Frontal cortex (tissue), 4 donors: ENCODE measurements at places on chromosomes 3 and 15.

GRCh38 chr15:74438721-74439316 lies 5.1 kb upstream of the SEMA7A start:
- DNase-seq, result peak; percentile 73

DNA sequence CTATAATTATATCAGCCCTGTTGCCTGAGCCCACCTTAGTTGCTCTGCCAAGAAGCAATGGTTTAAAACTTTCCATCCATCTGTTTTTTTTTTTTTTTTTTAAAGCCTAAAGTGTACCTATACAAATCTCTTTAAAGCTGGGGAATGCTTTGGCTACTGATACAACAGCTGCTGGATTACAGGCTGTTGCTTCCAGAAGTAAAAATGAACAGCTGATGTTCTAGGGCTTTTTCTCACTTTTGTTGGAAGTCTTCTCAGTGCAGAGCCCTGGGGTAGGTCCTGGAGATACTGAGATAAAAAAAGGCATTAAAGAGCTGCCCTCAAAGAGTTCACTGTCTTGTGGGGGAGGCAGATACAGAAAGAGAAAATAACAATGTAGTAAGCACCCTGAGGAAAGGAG lies 218.1 kb downstream of the NLGN1 start:
- DNase-seq, result no peak

DNA sequence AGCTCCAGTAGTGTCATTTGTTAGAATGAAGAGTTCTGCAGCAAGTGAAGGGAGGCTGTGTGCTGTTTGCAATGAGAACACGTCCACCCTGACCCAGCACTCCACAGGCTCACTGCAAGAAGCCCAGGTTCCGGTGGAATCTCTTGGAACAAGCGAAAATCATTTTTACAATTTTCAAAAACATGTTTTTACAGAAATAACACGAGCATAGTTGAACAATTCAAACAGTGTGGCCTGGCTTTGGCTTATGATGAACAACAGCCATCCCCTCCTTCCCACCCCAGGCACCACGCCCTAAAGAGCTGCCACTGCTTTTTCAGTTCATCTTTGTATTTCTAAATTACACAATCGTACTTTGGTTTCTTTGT lies 59.5 kb upstream of the KY start:
- DNase-seq, result no peak

GRCh38 chr3:107241217-107241616 lies 136.0 kb upstream of the CCDC54 start:
- no peak for DNase-seq

- no peak for DNase-seq
These were observed 75.5 kb downstream of the TOP2B start for GRCh38 chr3:25589104-25589782.

DNA sequence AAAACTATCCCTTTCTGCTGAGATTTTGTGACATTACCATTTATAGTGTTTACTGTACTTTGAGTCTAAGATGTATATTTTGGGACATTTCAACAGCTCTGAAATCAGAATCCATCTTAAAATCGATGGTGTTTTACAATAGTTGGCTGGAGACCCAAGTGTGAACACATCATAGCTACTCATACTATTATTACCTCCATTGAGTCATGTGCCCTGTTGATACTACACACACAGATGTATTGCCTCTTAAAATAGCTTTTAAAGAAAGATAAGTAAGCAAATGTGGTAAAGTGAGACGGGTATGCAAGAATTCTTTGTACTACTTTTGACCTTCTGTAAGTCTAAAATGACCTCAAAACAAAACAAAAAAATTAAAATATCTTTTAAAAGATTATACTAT lies 6.7 kb downstream of the LMOD3 start:
- no peak for DNase-seq

DNA sequence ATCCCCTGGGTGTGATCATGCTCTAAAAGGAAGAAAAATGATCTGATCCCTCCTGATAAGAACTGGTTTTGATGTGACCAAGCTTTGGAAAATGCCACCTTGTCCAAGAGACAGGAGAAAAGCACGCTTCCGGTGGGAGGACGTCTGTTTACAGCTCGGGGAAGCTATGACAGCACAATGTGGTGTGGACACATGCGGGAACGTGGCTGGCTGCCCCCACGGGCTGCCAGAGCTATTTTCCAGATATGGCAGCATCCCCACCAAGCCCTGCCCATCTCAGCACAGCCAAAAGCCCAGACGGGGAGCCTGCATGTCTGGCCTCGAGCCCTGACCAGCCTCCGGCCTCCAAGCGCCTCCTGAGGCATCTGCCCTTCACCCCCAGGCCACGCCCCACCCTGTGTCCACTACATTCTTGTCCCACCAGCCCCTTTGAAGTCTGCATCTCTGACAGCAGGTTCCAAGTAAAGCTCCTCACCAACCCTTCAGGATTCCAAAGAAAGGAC lies 63.2 kb upstream of the HRH1 start:
- DNase-seq, result no peak

DNA sequence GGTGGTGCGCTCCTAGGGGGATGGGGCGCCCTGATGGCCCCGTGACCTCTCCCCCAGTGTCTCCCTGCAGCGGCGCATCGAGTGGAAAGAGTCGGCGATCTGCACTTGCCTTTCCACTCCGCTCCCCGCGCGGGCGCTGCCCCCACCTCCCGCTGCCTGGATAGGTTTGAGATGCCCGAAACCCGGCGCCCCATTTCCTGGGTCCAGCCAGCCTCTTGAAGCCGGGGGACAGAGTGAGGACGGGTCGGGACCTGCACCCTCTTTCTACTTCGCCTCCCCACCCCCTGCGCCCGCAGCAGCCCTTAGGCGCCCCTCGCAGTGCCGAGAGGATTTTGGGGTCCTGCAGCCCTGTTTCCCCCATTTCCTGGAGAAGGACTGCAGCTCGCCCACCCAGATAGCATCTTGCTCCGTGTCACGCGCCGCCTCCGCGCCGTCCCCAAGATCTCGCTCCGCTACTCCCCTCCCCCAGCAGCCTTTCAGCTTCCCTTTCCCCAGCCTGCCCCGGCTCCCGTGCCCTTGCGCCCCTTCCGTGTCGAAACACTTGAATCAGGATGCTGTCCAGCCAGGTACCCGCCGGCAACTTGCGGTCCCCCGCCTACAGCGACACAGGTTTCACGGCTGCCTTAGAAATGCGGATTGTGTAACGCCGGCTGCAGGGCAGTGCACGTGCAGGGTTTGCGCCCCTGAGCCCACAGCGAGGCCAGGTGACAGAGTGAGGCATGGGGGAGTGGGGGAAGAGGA lies 519 bp downstream of the ABHD6 start:
- DNase-seq, result peak; percentile 69
